Adipocyte (in vitro differentiated cells): ENCODE measurements at places on chromosomes 13 and 19.

GRCh38 chr13:20499986-20500385 is 25.7 kb downstream of the CRYL1 start:
- DNase-seq, result peak; percentile 18

- DNase-seq, result peak; percentile 90
Measured at GRCh38 chr19:6271721-6272410, 7.9 kb downstream of the MLLT1 start.

GRCh38 chr19:41599175-41599966 is 23.4 kb downstream of the CEACAM21 start:
- DNase-seq, result no peak

- peak; percentile 46 for DNase-seq
Measured at GRCh38 chr19:16249826-16250404, 52.2 kb downstream of the AP1M1 start.
